ENCODE measurements at places on chromosomes 6 and 20.

DNA sequence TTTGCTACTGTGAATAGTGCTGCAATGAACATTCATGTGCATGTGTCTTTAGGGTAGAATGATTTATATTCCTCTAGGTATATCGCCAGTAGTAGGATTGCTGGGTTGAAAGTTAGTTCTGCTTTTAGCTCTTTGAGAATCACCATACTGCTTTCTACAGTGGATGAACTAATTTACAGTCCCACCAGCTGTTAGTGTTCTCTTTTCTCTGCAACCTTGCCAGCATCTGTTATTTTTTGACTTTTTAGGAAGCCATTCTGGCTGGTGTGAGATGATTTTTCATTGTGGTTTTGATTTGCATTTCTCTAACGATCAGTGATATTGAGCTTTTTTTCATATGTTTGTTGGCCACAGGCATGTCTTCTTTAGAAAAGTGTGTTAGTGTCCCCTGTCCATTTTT is 40.0 kb downstream of the PLG start:
- no peak for DNase-seq

- DNase-seq = no peak
Observed at GRCh38 chr6:28340310-28341095, 4.6 kb upstream of the ZSCAN31 start.

- DNase-seq = peak; percentile 64
Observed at GRCh38 chr6:14910692-14911547, 334.9 kb upstream of the JARID2 start.

DNA sequence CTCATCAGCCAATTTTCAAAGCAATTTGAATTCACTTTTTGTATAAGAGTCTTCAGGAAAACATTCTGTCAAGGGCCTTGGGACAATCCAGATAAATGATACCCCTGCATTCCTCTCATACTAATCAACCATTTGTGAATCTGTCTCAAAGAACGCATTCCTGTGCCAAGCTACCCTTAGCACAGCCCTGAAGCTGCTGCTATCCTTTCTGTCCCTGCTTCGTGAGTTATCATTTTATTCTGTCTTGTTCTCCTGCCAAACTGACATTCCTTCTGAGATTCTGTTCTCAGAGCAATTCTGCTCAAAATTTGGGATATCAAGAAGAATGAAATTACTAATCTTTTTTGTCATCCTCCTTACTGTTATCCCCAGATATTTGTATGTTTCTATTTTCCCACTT is 213.9 kb upstream of the STXBP5 start:
- DNase-seq = no peak

DNA sequence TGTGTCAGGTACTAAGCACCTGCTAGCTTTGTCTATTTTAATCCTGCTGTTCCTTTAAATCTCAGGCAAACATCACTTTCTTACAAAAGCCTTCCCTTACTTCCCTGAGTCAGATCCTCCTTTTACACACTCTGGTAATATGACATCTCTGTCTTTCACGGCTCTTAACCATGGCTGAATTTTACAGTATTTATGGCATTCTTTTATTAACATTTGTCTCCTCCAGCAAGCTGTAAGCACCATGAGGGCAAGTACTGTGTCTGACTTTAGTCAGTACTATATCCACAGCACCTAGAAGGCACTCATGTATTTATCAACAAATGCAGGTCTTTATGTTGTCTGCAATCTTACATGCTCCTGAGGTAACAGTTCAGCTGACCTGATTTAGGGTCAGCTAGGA is 33.7 kb upstream of the HBS1L start:
- no peak for DNase-seq

DNA sequence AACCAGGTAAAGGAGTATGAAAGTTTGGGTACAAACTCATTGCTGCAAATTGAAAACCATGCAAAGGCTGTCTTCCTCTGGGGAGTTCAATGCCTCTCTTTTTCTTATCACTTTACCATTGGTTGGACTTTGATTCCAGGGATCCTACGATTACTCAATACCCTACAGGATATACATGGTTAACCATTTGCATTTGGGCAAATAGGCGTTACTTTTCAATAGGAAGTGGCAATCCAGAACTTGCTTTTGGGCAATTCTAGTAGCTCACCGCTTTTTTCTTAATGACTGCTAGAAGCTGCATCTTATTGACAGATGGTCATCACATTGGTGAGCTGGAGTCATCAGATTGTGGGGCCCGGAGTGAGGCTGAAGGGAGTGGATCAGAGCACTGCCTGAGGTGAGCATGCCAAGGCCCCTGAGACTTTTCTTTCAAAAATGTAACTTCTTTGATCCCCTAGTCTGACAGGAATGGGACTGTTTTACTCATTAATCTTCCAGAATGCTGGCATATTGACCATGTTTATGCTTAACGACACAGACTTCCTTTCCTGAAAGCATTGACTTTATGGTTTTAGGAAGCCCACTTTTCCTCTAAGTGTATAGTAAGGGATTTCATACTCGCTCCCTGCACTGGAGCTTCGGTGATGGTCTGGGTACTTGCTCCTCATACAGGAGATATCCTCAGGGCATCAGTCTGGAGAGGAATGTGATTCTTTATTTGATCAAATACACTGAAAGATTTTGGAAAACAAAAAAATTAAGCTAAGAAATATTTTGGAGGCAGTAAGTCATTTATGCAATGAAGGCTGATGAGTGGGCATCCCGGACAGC is at the start of gene CCR6:
CCR6 (plus strand) TSS at position 270 of the 831 bp plus-strand sequence. CDS start 13,039 bp downstream, outside the sequence.
- DNase-seq = no peak

DNA sequence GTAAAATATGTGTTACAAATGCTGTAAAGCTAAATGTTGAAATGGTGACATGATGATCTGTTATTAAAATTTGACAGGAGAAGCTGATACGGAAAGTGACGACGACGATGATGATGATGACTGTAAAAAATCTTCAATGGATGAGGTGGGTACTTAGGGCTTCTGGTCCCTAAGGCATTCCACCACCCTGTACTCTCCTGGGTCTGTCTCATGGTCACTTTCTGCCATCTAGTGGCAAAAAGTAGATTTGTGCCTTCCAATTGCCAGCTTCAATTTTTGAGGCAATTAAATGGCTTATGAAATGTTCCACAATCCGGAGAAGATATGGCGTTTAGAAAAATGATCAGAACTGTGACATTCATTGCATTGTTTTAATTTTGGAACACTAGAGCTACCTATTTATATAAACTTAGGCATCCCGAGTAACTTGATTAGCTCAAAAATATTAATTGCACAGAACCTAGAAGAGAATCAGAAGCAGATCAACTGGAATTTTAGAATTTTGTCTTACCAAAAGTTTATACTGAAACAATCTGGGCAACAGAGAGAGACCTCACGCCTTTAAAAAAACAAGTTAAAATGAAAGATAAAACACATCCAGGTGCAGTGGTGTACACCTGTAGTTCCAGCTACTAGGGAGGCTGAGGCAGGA is 346.5 kb upstream of the PLCB4 start:
- peak; percentile 34 for DNase-seq

GRCh38 chr6:131419702-131420101 is 153.3 kb upstream of the ARG1 start:
- DNase-seq = no peak

DNA sequence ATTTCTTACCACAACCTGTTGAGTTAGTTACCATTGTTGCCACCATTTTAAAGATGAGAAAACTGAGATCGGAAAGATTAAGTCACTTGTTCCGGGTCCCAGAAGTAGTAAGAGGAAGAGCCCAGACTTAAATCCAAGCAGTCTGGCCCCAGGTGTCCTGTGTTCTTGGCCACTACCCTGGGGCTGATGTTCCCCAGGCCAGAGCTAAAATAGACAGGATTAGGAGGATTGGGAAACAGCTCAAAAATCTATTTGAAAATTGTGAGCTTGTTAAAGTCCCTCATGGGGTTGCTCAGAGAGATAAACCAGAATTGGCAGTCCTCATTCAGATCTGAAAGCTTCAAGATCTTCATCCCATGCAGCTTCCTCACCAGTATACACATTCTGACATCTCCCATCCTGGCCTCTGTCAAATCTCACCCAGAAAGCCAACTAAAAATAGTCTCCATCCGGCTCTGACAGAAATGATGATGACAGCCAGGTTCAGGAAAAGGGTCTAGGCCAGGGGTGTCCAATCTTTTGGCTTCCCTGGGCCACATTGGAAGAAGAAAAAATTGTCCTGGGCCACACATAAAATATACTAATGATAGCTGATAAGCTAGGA is 62.0 kb downstream of the GFOD1 start:
- no peak for DNase-seq

GRCh38 chr20:43820731-43821330 is 93.8 kb upstream of the TOX2 start:
- DNase-seq = no peak
